Upper lobe of left lung (tissue), 6 donors: ENCODE measurements at places on chromosomes 2 and 18. TPM values are rescaled to one million over a fixed set of nuclear protein-coding genes. Genes with fewer than 3 reads are reported as not detected.

DNA sequence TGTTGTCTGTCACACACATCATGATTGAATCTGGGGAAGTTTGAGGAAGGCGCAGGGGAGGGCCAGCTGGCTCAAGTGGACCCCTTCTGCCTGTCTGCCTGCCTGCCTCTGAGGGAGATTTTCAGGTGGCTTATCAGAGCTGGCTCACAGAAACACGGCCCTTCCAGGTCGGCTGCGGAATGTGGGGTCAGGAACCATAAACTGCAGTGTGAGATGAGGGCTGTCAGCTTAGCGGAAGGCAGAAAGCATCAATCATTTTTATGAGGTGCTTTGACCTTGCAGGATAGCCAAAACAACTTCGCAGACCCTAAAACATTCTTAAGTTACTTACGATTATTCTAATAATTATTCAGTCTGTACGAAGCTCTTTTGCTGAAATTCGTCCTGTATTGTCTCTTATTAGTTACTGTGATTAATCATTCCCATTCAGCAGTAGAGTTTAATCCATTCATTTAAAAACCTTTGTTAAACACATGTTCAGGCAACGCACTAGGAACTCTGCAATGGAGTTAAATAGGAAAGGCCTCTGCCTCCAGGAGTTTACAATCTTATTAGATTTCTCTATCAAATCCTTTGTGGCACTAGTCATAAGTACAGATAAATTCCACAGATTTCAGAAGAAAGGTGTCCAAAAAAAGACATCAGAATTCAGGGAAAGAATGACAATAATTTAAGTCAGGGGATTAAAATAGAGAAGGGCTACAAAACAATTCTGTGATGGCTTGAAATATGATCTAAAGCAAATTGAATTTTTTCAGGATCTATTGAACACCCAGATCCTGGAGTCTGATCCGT lies 371.6 kb downstream of the HRH4 start:
- H3K4me1 ChIP-seq = no peaks in the 10 kb centered on the region
- no peaks in the 10 kb centered on the region for H3K27me3 ChIP-seq
- H3K36me3 ChIP-seq = no peaks in the 10 kb centered on the region
- H3K27ac ChIP-seq = no peak overlapping the region

DNA sequence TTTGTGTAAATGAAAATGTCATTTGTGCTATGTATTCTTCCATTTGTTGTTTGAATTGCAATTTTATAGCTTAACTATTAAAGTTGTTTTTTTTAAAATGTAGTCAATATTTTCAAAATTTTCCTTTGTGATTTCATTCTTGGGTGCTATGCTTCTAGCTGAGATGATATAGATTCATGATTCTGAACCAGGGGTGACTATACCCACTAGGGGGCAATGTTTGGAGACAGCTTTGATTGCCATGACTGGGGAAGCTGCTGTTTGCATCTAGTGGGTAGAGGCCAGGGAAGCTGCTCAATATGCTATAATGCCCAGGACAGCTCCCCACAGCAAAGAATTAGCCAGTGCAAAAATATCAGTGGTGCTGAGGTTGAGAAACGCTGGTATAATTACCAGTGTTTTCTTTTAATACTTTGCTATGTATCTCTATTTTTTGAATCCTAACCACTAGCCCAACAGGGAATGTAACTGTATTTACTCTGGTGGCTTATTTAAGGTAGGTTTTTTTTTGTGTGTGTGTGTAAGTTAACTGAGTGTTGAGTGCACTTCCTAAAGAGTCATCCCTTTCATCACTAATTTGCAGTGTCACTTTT lies 99.7 kb downstream of the MEP1B start:
- DNase-seq = no peak
- no peak overlapping the region for H3K4me3 ChIP-seq

The SLC9A4 gene
- total RNA-seq = not detected

The CNDP1 gene
- total RNA-seq = not detected

DNA sequence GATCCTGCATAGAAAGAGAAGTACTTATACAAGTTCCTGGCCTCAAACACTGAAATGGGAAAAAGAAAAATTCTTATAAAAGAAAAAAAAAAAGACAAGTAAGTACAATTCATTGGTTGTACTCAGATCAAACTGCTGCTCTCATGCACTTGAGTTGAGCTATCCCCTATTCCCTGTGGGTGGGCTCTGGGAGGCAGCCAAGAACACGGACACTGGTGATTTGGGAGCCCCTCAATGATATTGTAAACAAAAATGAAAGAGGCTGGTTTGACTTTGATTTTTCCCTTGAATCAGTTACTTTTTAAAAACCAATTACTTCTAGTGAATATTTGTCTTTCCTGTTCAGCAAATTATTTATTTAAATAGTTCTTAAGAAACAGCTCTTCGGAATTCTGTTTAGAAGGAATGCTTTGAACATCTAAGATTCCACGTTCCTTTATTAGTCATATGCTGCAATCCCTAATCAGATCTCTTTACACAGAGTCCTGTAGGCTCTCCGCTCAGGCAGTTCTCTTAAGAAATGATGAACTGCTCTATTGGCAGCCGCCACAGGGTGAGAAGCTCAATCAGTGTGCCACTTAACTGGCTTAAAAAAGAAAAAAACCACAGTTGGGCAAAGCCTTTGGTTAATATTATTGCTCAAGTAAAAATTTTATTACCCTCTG lies 225.1 kb downstream of the TMEM182 start:
- DNase-seq = no peak
- no peak overlapping the region for H3K4me3 ChIP-seq
- H3K4me1 ChIP-seq = no peaks in the 10 kb centered on the region
- H3K36me3 ChIP-seq = no peaks in the 10 kb centered on the region
- no peak overlapping the region for H3K27ac ChIP-seq

The C2orf80 gene
- not detected for total RNA-seq
